ENCODE measurements at places on chromosomes 4 and X.

GRCh38 chr4:185800266-185800945 is 11.6 kb downstream of the SORBS2 start:
- no peak for DNase-seq

DNA sequence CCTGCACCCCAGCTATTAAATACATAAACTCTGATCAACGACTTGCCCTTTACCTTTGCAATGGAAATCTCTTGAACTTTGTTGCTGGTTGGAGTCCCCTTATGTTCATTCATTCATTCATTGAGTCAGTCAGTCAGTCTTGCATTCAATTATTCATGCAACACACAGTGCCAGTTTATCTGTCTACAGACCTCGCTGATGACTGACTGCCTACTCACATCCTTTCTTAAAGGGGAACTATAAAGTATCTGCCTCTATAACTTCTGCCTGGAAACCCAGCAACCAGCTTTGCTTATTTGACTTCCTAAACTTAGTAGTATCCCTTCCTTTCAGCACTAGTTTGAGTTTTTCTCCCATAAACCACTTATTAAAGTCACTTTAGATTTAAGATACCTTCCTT is 620.8 kb upstream of the ADGRL3 start:
- no peak for DNase-seq

GRCh38 chrX:122868631-122869030 is 315.4 kb upstream of the GRIA3 start:
- no peak for DNase-seq

GRCh38 chrX:65985922-65986588 is 53.8 kb downstream of the VSIG4 start:
- no peak for DNase-seq

DNA sequence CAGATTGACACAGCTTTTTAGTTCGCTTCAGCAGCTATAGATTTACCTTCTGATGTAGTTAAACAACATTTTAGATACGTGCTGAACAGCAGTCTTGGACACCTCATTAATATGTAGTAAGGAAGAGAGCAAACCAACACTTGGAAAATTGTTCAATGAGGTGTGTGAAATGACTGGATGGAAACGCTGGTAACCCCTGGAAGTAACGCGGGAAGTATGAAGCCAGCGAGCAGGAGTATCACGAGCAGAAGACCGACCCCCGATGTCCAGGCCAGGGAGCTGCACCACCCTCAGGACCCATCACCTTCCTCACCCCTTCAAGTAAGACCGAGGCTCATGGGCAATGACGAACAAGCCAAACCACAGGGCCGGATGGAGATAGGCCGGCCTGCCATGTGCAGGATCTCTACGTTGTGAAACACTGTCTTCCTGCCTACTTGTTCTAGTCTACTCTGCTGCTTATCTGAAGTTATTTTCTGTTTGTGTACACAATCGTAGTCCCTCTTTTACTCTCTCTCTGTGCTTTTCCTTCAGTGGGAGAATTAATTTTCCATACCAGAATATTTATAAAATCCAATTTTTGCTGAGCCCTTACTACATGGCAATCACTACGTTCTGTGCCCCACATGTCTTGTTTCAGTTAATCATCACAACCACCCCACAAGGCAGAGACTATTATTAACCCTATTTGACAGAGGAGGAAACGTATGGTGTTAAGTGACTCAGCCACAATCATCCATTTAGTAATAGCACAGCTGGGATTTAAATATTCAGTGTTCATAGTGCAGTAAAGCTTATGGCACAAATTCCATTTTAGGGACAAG is 221.7 kb downstream of the APBB2 start:
- DNase-seq: no peak

DNA sequence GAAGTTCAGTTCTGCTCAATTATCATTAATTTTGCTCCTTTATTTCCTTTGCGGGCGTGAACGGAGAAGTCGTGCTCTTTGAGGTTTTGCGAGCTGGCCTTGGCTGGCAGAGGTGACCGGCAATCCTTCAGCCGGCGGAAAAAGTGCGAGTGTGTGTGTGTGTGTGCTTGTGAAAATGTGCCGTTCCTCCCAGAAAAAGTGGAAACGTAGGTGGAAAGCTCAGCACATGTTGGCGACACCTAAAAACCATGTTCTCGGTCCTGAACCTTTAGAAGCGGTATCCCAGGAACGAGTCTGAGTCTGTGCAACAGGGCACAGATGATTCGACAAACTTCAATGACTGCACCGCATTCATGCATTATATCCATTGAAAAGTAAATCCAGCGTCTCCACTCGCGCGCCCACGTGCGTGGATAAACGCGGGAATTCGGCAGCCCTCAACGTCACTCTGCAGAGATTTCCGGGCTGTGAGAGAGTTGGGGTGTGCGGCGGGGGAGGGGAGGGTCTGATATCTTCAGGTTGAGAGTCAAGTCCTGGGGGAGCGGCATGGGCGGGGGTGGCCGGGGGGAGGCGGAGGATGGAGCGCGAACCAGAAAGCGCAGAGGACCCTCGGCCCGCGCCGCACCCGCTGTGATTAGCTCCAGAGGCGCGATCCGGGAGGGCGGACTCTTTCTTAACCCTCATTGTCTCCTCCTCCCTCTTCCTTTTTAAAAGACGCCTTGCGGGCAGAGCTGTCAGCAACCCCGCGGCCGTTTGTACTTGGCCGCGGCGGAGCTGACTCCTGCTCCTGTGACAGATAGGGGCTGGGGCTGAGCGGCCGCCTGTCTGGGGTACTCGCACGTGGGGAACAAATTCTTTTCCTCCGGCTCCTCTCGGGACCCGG is at the start of gene SHISA3:
TSS of gene SHISA3 (plus strand) at position 737 of the 883 bp plus-strand sequence. CDS start 569 bp downstream, outside the sequence.
- peak; percentile 75 for DNase-seq

GRCh38 chr4:87225936-87226335 is 5.5 kb upstream of the KLHL8 start:
- DNase-seq: no peak
